ENCODE measurements at places on chromosomes 3 and 15. TPM values are rescaled to one million over a fixed set of nuclear protein-coding genes. Genes with fewer than 3 reads are reported as not detected.

DNA sequence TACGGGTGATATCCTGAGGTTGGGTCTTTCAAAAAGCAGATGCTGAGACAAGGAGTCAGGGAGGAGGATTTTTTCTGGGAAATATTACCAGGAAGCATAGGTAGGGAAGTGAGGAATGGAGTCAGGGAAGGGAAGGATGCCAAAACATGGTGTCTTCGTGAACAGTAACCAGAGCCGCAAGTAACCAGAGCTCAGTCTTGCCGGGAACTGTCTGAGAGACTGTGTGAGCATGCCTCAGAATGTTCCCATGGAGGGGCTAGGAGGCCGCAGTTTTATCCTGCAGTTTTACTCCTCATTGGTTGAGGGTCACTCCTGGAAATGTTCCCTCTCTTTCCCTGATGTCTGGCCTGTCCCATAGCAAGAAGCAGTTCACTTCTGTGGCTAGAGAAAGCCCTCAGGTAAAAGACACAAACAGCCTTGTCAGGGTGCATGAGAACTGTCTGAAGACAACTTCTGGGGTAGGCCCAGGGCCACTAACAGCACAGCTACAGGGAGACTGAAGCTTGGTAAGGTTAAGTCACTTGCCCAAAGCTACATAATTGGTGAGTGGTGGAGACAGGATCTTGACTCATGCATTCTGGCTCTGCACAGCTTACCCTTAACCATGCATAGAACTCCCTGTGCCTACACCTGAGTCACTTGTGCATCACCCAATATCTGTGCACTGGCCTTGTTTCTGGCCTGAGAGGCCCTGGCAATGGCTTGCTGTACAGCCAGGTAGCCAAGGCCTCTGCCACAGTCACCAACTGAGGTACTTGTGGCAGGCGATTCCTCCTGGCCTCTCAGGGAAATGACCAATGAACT lies 76.3 kb upstream of the FRMD4B start:
- no peak for DNase-seq

DNA sequence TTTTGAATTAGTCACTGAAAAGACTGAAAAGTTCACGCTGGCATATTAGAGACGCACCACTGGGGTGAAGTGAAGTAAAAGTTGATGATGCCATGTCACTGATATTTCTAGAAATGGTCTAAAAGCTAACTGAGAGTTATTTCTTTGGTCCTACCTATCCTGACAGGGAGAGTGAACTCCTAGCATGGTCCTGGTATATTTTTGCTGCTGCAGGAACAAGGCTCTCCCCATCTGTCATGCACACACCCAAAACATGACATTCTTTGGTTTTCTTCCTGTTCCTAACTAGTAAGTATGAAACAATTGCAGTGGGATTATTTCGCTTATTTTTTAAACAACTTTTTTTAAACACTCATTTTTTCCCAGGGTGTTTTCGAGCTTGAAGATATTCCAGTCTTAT lies 466.7 kb downstream of the ERC2 start:
- no peak for DNase-seq

DNA sequence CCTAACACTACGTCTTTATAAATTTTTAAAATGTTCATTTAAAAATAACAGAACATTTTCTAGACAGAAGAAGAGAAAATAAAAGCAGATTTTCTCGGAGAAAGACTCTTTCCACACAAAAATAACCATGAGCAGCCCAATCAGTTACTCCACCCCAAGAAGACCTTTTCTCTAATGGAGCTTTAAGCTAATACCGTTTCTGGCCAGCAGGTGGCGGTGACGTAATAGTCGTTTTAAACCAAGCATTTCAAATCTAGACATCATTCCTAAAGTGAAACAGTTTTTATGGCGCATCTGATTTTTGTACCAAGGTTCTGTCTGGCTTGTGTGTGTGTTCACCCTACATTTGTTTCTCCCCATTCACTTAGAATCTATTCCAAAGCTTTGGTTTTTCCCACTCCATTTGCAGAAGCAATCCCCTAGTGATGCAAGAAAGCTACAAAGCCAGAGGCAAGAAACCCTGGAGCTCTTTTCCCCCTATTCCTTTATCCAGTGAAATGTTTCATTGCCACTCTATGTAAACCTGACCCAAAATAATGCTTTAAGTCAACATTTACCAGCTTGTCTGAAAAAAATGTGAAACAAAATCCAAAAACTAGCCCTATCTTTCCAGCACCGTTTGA lies 336.7 kb upstream of the IGF1R start:
- peak; percentile 89 for DNase-seq

GRCh38 chr3:64972793-64973192 lies 285.0 kb upstream of the ADAMTS9 start:
- DNase-seq = no peak

Gene P2RY13
- total RNA-seq = 2.7 TPM

Data from aorta (tissue), 5 donors.